MG63 (cell line): ENCODE measurements at places on chromosomes 7 and 10.

- DNase-seq = no peak
Observed at GRCh38 chr10:63262430-63263073, 129.4 kb downstream of the NRBF2 start.

DNA sequence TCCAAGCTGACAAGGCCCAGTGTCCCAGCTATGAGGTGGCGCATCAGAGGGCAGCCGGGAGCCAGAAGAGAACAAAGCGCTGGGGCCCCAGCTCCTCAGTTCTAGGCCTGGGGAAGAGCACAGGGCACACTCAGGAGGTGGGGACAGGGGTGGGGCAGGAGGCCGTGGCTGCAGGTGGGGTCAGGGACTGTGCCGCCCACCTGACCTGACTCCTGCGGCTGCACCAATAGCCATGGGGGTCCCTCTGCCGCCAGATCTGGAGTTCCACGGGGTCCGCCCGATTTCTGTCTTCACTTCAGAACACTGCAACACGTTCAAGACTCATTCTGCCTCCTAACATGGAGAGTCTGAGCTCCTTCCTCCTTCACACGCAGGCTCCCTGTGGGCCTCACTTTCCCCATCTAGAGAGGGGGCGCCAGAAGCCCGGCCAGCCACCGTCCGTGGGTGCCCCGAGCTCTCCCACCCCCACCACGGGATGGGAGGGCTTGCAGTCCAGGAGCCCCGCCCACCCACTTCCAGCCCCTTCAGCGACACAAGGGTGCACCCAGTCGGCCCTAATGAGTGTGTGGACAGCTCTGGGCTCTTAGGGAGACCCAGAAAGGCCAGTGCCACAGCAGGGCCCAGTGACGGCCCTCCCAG, 278.3 kb downstream of the MAD1L1 start:
- DNase-seq = no peak

DNA sequence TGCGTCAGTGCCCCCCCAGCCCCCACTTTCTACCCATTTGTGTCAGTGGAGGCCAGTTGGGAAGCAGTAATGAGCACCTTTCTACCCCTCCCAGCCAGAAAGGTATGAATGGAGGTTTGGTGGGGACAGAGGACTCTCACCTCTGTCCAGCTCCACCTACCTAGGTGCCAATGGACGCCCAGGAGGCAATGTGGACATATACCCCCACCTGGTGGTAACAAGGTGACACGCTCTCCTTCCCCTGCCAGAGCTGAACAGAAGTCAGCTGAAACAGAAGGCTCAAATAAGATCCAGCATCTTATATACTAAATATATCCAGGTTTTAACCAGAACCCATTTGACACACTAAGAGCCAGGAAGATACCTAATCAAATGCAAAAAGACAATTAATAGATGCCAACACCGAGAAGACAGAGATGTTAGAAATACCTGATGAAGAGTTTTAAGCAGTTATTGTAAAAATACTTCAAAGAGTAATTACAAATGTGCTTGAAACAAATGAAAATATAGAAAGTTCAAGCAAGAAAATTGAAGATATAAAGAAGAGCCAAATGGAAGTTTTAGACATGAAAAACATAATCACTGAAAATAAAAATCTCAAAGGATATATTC, 18.4 kb upstream of the SORCS3 start:
- DNase-seq = no peak

GRCh38 chr7:135537905-135538304, 19.8 kb upstream of the NUP205 start:
- DNase-seq = no peak

DNA sequence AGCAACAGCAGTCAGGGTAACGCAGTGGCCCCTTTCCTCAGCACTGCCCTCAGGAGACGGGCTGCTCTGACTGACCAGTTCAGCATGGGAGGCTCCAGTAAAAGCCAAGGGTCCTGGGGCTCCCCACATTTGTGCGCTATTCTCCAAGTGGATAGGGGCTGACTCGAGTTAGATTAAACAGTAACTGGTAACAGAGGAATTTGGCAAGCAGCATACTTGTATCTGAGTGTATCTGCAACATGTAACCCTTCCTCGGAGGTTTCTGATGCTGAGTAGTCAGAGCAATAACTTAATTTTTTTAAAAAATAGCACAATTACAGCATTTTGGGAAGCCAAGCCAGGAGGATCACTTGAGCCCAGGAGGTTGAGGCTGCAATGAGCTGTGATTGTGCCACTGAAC, 22.8 kb downstream of the SORBS1 start:
- DNase-seq = no peak

DNA sequence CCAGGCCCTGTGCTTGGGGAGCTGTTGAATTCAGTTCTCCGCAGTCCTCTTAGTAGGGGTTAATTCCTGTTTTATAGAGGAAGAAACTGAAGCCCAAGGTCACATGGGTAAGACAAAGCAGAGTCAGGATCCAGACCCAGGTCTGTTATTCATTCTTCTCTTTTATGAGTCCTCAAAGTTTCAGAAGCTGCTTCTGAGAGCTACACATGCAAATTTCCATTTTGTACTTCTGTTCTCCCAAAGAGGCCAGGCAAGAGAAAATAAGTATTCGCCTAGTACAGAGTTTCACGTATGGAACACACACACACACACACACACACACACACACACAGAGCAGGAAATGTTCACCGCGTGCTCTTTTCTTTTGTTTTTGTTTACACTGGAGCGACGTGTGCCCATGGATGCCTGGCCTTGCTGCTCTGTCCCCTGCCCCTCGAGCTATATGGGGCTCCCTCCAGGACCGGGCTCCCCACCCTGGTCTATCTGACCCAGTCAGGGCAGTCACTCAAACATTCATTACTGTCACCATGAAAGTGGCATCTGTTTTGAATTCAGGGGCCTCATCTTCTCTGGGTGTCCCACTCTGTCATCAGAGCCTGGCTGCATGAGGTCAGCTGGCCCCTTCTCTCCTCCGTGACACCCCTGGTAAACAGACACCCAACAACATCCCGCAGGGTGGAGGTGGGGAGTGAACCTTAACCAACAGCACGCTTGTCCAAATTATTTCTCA, 84.4 kb downstream of the TNS3 start:
- DNase-seq = no peak
